Germinal center (tissue), 1 donor: ENCODE measurements at places on chromosomes 1 and 21.

GRCh38 chr21:43343992-43344886, 82.7 kb downstream of the SIK1 start:
- no peak for DNase-seq

DNA sequence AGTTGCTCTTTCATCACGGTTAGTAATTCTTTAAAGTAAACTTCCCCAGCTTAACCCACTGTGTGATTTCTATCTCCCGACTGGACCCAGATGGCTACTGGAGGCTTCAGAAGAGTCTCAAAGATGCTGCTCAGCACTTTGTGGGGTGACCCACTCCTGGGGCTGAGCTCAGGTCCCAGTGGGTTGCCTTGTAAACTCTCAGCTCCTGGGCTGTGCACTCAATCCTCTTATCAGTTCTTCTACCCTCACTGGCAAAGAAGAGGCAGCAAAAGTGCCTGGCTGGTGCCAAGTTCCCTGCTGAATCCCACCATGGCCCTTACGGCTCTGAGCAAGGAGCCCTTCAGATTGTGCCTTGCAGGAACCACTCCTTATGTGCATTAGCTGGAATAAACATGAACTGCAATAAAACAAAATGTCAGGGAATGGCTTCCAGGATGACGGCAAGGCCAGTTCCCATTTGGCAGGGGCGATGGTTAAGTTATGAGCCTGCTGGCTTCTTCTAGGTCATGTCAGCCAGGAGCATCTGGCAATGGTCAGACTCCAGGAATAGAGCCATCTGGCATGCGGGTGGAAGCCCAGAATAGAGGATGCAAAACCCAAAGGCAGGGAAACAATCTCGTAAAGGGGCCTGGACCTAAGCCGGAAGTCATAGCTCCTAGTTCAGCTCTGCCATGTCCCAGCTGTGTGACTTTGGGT, 6.8 kb downstream of the MYOC start:
- DNase-seq: no peak

DNA sequence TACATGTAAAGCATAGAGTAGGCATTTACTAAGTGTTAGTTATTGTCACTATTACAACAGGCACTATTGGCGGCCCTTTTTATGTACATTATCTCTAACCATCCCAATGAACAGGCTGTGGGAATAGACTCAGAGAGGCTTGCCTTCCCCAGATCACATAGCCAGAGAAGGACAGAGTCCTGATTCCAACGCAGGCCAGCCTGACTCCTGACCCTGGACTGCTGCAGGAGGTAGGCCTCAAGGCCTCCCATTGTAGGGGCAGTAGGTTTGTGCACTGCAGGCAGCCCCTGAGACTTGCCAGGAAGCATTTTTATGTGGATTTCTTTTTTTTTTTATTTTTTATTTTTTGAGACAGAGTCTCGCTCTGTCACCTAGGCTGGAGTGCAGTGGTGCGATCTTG, 6.4 kb upstream of the GFI1 start:
- DNase-seq: no peak

GRCh38 chr1:36304970-36305914, 926 bp upstream of the SH3D21 start:
- no peak for DNase-seq

GRCh38 chr1:17434601-17435000, 4.9 kb downstream of the RCC2 start:
- DNase-seq: no peak
